SK-N-SH (cell line): ENCODE measurements at places on chromosomes 4 and X. TPM values are rescaled to one million over a fixed set of nuclear protein-coding genes. Genes with fewer than 3 reads are reported as not detected.
A peak's percentile ranks its signal among the peaks of the same experiment; 100 is the strongest.

- H3K4me1 ChIP-seq: peaks cover 14% of the 10 kb centered on the region
- DNase-seq: no peak
- H3K4me3 ChIP-seq: no peak overlapping the region
- H3K36me3 ChIP-seq: no peaks in the 10 kb centered on the region
- no peaks in the 10 kb centered on the region for H3K27me3 ChIP-seq
Observed at GRCh38 chr4:15398001-15398400, 29.8 kb upstream of the C1QTNF7 start.

DNA sequence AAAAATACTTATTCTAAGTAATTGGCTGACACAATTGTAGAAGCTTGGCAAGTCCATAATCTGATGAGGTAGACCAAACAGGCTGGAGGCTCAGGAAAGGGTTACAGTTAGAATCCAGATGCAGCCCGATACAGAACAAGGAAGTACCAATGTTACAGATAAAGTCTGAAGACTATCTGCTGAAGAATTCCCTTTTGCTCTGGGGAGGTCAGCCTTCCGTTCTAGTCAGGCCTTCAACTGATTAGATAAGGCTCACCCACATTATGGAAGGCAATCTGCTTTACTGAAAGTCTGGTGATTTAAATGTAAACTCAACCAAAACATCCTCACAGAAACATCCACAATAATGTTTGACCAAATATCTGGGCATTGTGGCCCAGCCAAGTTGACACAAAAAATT, 7.4 kb upstream of the DYNLT3 start:
- no peaks in the 10 kb centered on the region for H3K36me3 ChIP-seq
- H3K27ac ChIP-seq: no peak overlapping the region

DNA sequence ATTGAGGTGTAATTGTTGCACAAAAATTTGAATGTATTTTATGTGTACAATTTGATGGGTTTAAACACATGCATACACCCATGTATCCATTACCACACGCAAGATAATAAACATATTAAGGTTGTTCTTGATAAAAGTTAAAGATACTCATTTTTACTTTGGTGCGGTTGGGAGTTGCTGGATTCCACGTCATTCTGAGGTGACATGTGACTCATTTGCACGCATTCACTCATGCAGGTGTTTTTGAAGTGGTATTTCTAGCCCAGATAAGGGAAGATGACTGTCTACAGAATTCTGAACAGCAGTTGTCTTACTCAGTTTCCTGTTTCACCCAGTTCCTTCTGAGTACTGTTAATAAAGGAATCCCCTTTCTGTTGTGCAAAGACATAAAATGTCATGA, 142.0 kb downstream of the RTL3 start:
- H3K27me3 ChIP-seq: no peaks in the 10 kb centered on the region
- H3K27ac ChIP-seq: no peak overlapping the region
- DNase-seq: no peak
- no peaks in the 10 kb centered on the region for H3K36me3 ChIP-seq
- no peak overlapping the region for H3K4me3 ChIP-seq
- no peaks in the 10 kb centered on the region for H3K4me1 ChIP-seq

DNA sequence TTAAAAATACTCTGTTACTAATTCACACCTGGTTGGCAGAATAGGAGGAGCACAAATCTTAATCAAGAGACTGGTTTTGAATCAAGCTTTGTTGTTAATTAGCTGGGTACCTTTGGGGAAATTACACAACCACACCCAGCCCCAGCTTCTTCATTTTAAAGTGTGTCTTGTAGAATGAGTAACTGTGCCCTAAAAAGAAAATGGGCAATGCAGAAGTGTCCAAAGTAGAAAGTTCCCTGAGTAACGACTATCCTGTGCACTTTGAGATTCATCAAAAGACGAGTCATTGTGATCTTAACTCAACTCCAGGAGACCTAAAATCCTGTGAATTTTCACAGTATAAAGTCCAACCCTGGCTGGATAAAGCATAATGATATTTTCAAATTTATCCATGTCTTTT, 792.3 kb upstream of the HS3ST1 start:
- H3K36me3 ChIP-seq: no peaks in the 10 kb centered on the region
- H3K4me3 ChIP-seq: no peak overlapping the region
- no peaks in the 10 kb centered on the region for H3K4me1 ChIP-seq
- H3K27me3 ChIP-seq: no peaks in the 10 kb centered on the region
- no peak for DNase-seq

- no peak overlapping the region for H3K27ac ChIP-seq
- no peaks in the 10 kb centered on the region for H3K27me3 ChIP-seq
- H3K36me3 ChIP-seq: no peaks in the 10 kb centered on the region
- H3K4me1 ChIP-seq: no peaks in the 10 kb centered on the region
Observed at GRCh38 chrX:20965270-20966044, 408.8 kb upstream of the CNKSR2 start.

GRCh38 chr4:147639388-147639787, 22.2 kb downstream of the TMEM184C start:
- DNase-seq: peak; percentile 21
- no peaks in the 10 kb centered on the region for H3K27me3 ChIP-seq
- H3K4me1 ChIP-seq: peaks cover 2% of the 10 kb centered on the region; the same call in 1 of the 2 replicates
- no peak overlapping the region for H3K4me3 ChIP-seq
- no peak overlapping the region; the same call in 1 of the 2 replicates for H3K27ac ChIP-seq
- H3K36me3 ChIP-seq: peaks cover 39% of the 10 kb centered on the region

DNA sequence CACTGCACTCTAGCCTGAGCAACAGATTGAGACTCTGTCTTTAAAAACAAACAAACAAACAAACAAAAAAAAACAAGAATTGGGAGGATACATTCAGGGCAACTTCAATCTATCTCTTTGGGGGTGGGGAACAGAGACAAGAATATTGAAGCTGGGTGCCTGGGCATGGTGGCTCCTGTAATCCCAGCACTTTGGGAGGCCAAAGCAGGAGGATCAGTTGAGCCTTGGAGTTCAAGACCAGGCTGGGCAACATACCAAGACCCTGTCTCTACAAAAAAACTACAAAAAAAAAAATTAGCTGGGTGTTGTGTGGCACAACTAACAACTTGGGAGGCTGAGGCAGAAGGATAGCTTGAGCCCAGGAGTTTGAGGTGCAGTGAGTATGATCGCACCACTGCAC, 1.2 kb downstream of the LETM1 start:
- H3K4me3 ChIP-seq: peak overlapping the region; percentile 76
- H3K27ac ChIP-seq: no peak overlapping the region
- H3K27me3 ChIP-seq: no peaks in the 10 kb centered on the region
- peaks cover 2% of the 10 kb centered on the region; the same call in 1 of the 2 replicates for H3K36me3 ChIP-seq

DNA sequence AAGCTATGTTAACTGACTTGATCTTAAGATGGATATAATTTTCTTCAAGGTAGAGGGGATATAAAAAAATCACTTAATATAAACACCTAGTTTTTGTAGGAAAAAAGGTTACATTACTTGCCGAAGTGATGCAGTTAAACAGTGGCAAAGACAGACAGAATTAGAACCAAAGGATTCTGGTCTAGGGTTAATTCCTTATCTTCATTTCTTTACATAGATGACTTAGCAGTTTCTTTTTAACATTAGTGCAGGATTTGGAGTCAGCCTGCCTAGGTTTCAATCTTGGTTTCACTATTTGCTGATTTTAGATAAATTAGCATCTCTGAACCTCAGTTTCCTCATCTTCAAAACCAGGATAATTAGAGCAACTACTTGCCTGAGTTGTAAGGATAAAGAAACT, 14.3 kb downstream of the ZAR1 start:
- no peak overlapping the region for H3K4me3 ChIP-seq
- H3K27me3 ChIP-seq: no peaks in the 10 kb centered on the region
- DNase-seq: no peak
- no peak overlapping the region for H3K27ac ChIP-seq
- no peaks in the 10 kb centered on the region; the same call in none of the 2 replicates for H3K4me1 ChIP-seq

GRCh38 chr4:154630324-154630723, 17.9 kb upstream of the FGG start:
- DNase-seq: no peak
- H3K36me3 ChIP-seq: no peaks in the 10 kb centered on the region
- no peaks in the 10 kb centered on the region; the same call in 1 of the 2 replicates for H3K4me1 ChIP-seq
- no peak overlapping the region for H3K27ac ChIP-seq
- H3K4me3 ChIP-seq: no peak overlapping the region

GRCh38 chr4:85738721-85739120, 263.8 kb downstream of the ARHGAP24 start:
- H3K4me1 ChIP-seq: peaks cover 8% of the 10 kb centered on the region
- H3K4me3 ChIP-seq: no peak overlapping the region
- no peaks in the 10 kb centered on the region for H3K36me3 ChIP-seq
- no peak overlapping the region for H3K27ac ChIP-seq

GRCh38 chrX:42022158-42022557, 98.8 kb upstream of the CASK start:
- no peaks in the 10 kb centered on the region for H3K4me1 ChIP-seq
- no peaks in the 10 kb centered on the region; the same call in 1 of the 2 replicates for H3K27me3 ChIP-seq
- no peak overlapping the region for H3K4me3 ChIP-seq
- DNase-seq: no peak
- H3K27ac ChIP-seq: no peak overlapping the region

DNA sequence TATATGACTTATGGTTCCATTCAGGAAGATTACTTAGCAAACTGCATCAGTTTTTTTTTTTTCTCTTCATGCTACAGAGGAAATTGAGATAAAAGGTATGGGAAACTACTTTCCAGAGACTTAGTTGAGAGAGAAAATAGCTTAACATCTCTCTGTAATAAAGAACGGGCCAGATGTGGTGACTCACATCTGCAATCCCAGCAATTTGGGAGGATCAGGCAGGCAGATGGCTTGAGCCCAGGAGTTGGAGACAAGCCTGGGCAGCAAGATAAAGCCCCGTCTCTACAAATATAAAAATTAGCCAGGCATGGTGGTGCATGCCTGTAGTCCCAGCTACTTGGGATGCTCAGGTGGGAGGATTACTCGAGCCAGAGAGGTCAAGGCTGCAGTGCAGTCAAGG, 271.2 kb upstream of the TENM3 start:
- H3K27ac ChIP-seq: no peak overlapping the region
- peaks cover 18% of the 10 kb centered on the region for H3K4me1 ChIP-seq
- H3K4me3 ChIP-seq: no peak overlapping the region
- no peak for DNase-seq
- H3K36me3 ChIP-seq: no peaks in the 10 kb centered on the region

DNA sequence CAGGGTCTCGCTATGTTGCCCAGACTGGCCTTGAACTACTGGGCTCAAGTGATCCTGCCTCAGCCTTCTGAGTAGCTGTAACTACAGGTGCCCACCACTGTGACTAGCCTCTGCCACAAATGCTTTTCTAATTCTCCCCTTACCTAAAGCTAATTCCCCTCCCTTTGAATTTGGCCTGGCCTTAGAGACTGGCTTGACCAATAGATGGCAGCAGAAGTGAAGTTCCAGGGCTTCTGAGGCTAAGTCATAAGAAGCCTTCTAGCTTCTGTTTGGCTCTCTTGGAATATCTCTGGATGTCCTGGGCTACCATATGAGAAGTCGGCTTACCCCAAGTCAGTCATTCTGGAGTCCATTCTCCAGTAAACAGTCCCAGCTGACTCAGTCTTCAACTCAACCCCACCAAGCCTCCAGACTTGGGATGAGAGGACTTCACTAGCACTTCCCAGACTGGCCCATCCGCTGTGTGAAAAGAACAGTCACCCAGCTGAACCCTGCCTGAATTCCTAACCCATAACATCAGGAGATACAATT, 61.0 kb downstream of the HPRT1 start:
- no peaks in the 10 kb centered on the region for H3K36me3 ChIP-seq
- H3K27ac ChIP-seq: no peak overlapping the region
- H3K27me3 ChIP-seq: no peaks in the 10 kb centered on the region

GRCh38 chr4:40576651-40577480, 52.8 kb downstream of the RBM47 start:
- H3K36me3 ChIP-seq: no peaks in the 10 kb centered on the region
- no peaks in the 10 kb centered on the region for H3K27me3 ChIP-seq
- DNase-seq: no peak

DNA sequence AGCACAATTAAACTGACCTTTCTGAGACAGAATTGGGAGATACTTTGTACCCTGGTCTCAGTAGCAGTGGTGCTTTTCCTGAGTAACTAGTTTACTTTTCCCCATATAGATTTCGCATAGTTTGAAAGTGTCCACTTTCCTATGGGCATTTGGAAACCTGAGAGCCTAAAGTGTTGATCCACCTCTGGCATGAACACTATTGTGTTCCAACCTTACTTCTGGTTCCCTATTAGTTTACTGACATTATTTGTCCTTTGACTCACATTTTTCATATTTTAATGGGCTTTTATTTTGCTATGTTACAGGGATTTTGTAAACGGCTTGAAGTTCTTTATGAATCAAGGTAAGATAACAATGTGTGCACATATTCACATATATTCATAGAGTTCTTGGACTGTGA, 103.7 kb downstream of the CBLL2 start:
- H3K4me3 ChIP-seq: no peak overlapping the region
- no peaks in the 10 kb centered on the region for H3K4me1 ChIP-seq
- H3K27me3 ChIP-seq: no peaks in the 10 kb centered on the region
- no peaks in the 10 kb centered on the region for H3K36me3 ChIP-seq

DNA sequence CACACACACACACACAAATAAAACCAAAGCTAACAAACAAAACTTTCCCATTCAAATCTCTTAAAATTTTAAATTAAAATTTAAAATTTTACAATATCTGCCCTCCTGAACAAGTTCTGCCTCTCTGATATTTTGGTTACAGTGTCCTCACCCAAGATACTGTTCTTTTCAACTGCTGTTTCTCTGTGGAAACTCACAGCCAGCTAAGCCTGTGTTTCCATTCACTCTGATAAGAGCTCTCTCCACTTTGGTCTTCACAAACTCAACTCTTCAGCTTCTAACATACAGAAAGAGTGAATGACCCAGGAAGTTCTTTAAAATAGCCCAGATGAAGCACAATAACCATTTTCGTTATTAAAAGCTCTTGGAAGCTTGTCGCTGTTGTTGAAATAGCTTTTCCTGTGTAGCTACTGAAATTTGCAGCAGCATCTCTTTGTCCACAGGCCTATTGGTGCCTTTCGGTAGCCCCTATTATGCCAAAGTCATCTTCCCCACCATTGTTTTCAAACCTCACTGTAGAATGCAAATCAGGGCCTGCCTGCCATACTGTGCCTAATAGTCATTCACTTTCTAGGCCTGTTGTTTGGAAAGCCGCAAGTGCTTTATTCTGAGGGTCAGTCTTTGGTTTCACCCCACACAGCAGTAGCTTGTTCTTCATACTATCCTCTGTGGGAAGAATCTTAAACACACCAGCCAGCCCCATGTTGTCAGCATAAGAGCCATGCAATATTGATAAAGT, 19.4 kb downstream of the INPP4B start:
- no peaks in the 10 kb centered on the region for H3K36me3 ChIP-seq
- H3K4me3 ChIP-seq: no peak overlapping the region
- no peak for DNase-seq
- no peaks in the 10 kb centered on the region for H3K4me1 ChIP-seq
- no peaks in the 10 kb centered on the region for H3K27me3 ChIP-seq

DNA sequence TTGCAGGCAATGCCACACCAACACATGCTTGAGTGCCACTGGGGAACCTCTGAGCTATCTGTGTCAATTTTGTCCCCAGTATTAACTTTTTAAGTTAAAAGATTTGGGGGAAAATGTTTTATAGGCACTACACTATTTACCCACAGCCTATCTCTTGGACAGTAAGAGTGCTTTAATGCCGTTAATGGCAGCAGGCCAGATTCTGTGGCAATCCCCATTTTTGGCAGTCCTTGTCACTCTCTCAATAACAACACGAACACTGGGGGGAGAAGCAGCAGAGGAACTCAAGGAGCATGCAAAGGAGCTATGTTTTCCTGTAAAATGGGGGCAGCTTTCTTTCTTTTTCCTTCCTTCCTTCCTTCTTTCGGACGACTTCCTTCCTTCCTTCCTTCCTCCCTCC, 168.6 kb downstream of the NSUN7 start:
- H3K4me3 ChIP-seq: no peak overlapping the region
- no peaks in the 10 kb centered on the region for H3K27me3 ChIP-seq
- peak overlapping the region; percentile 67 for H3K27ac ChIP-seq
- DNase-seq: peak; percentile 42

Gene AKAP4
- polyA plus RNA-seq: not detected in 2 replicates

Gene C4orf51
- not detected in 2 replicates for polyA plus RNA-seq

Gene TLR10
- polyA plus RNA-seq: not detected in 2 replicates

Gene ARHGEF6
- 2.7 and 3.9 TPM in 2 replicates for polyA plus RNA-seq

Gene ADGRA3
- polyA plus RNA-seq: 11.8 and 13.7 TPM in 2 replicates

Gene RIPPLY1
- polyA plus RNA-seq: 0.08 TPM in 1 of 2 replicates, not detected in the other

Gene UGT2B15
- not detected in 2 replicates for polyA plus RNA-seq

Gene PDGFRA
- polyA plus RNA-seq: 25.3 and 28.6 TPM in 2 replicates
